Activated CD8-positive, alpha-beta memory T cell treated with anti-CD3 and anti-CD28 coated beads for 4 hours (primary cell): ENCODE measurements at places on chromosomes 7 and 10.

GRCh38 chr10:69088801-69089501 lies 1.0 kb downstream of the SRGN start:
- DNase-seq = peak; percentile 33

DNA sequence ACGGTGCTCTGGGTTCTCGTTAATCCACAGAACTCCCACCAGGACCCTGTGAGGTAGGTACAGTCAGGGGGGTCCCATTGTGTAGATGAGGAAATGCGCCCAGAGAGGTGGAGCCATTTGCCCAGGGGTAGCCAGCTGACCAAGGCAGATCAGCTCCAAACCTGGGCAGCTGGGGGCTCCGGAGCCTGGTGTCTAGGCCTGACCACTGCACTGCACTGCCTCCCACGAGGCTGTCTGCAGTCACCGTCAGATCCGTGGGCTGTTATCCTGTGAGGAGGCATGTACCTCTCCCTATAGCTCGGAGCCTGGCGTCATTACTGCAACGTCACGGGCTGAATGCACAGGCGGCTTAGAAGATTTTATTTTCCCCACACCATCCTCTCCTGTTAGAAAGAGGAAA lies 411.8 kb upstream of the FOXK1 start:
- no peak for DNase-seq

GRCh38 chr7:79593866-79594301 lies 140.4 kb upstream of the MAGI2 start:
- DNase-seq = no peak

DNA sequence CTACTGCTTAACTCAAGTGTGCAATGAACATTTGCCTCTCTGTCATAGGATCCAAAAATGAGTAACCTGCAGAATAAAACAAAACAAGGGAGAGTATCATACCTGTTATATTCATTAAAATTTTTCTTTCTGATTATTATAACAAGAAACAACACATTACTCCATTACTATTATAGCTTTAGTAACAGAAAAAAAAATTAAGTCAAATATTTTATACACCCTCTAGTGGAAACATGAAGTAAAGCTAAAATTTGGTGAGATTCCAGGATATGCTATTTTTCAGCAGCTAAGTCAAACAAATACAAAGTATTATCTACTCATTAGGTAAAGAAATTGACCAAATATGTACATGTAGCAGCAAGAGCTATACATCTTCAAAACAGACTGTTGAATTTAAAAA lies 56.3 kb downstream of the PDZD8 start:
- DNase-seq = no peak

- DNase-seq = no peak
These were observed 26.1 kb downstream of the NOM1 start for GRCh38 chr7:156975620-156976019.

DNA sequence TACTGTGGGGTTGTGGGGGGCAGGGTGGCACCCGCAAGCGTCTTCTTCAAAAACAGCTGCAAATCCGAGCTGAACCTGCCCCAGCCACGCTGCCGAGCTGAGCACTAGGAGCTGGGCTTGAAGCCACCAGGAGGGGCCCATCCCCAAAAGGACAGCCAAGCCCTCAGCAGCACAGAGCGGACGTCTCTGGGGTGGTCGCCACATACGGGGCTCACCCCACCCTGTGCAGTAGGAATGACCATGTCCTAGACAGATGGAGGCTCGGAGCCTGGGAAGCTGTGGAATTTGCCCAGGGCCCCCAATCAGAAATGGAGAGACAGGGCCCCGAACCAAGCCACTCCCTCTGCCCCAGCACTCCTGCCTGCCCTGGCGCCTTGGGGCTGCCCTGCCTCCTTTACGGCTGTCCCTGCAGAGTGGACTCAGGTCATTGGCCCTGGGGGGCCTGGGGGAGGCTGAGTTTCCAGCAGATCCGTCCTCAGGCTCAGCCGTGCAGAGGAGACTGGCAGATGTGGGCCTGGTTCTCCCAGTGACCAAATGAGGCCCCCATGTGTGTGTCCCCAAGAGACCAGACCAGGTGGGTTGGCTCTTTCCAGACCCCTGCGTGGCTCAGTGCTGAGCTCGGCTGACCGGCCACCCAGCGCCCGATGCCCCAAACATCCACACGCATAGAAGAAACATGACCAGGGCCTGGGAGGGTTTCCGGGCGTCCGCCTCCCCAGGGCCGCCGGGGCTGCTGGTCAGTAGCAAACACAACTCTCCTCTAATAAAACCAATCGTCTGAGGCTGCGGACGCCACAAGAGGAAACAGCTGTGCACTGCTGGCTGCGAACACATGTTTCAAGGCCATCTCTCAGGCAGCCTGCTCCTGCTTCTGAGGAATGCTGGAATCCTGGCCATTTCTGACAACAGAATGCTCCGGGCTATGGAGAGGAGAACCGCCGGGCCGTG lies 54.9 kb downstream of the PDGFA start:
- DNase-seq = no peak

GRCh38 chr7:25770235-25770634 lies 381.8 kb upstream of the NFE2L3 start:
- no peak for DNase-seq

- DNase-seq = no peak
These were observed 69.6 kb upstream of the LEP start for GRCh38 chr7:128171342-128171918.

- DNase-seq = no peak
These were observed 12.6 kb downstream of the DHX32 start for GRCh38 chr10:125868372-125868975.

DNA sequence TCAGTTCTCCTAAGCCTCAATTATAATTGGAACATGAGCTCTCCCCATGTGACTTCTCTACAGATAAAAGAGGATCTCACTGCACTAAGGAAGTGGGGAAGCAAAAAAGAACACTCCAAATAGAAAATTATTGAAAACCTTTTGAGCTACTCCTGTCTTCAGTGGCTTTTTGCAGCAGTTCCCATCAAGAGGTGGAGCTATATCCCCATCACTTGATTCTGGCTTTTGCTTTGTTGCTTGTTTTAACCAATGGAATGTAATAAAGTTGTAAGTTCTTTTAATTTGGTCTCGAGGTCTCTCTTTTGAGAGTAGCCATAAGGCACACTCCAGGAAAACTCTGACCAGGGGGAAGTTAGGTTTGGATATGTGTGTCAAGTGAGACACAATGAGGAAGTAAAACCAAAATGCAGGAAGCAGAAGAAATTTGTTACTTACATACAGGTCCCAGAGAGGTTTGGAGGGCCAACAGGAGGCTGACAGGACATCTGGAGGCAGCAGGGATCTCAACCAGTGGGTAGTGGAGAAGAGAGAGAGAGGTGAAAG lies 569.4 kb downstream of the HTR7 start:
- no peak for DNase-seq

DNA sequence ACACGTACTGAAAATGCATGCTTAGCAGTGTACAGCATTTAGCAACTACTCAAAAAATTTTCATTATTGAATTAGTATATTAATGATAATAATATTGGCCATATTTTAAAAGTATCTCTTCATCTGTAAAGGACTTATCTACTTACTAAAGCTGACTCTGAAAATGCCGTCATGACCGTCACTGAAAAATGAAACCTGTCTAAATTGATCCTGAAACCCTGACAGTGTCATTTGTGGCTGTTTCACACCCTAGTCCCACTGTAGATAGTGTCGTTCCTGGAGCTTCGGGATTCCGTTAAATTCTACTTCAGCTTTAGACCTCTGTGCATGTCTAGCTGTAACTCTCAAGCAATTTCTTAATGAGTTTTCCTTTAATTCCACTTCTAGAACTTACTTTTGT lies 35.8 kb upstream of the EZH2 start:
- no peak for DNase-seq

DNA sequence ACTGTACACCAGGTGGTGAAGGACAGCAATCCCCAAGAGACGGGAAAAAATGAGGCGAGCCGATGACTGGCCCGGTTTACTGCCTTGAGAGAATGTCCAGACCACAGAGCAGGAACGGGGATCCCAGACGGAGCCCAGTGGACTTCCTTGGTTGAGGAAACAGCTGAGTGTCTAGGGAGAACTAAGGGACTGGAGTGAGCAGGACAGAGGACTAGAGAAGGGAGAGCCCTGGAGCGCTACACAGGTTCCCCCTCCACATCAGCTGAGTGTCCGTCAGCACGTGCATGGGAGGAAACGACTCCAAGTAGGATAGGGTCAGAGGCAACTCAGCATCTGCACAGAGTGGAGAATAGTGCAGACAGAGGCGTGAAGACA lies 7.1 kb upstream of the WDR86 start:
- no peak for DNase-seq

GRCh38 chr10:128854204-128854603 lies 612.8 kb upstream of the MGMT start:
- no peak for DNase-seq

DNA sequence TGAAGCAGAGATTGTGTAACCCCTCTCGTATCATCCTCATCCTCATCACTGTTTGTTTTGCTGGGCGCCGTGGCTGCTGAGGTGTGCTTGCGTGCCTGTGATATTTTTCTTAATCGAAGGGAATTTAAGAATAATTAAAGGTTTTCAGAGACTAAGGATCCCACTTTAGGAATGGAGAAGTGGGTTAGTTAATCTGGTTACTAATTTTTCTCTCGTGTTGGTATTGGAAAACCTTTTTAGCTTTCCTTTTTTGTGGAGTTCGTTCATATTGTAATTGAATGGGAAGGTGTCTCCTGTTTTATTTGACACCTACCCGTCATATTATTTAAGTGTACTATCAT lies 1.3 kb downstream of the UBN2 start:
- no peak for DNase-seq

DNA sequence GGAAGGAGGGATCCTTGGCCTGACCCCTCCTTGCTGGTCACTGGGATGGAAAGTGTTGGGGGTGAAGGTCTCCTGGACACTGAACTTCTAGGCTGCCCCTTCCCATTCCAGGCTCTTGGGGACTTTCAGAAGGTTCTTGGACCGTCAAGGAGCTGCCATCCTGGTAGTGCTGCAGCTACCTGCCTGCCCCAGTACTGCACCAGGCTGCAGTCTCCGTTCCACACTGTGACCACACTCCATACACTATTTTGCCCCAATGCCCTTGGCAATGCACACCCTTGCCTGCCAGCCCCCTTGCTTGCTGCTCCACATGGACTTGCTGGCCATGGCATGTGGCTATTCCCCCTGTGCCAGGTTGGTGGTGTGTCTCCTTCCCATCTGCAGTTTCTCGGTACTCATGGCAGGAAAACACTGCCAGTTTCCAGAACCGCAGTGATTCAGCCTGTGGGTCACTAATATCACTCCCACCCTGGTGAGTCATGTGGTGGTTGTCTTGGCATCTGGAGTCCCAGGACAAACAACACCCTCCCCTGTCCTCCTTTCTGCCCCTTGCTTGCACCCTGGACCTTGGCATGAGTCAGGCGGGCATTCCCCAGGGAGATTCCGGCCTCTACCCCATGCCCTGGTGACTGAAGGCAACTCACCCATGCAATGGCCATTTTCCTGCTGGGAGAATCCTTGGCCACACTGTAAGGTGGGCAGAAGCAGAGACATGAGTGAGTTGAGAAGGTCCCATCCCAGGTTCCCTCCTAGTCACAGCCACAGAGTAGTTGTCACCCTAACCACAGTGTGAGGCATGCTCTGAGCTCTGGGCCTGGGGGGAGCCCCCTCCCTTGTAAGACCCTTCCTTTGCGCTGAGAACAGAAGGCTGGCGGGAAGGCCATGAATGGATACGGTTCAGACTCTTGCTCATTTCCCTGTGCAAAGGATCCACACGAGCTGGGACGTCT lies 32.8 kb downstream of the GOLGA7B start:
- DNase-seq = no peak

GRCh38 chr10:29630205-29631048 lies 4.3 kb downstream of the SVIL start:
- DNase-seq = no peak

GRCh38 chr10:30728127-30728526 lies 98.6 kb upstream of the LYZL2 start:
- no peak for DNase-seq

DNA sequence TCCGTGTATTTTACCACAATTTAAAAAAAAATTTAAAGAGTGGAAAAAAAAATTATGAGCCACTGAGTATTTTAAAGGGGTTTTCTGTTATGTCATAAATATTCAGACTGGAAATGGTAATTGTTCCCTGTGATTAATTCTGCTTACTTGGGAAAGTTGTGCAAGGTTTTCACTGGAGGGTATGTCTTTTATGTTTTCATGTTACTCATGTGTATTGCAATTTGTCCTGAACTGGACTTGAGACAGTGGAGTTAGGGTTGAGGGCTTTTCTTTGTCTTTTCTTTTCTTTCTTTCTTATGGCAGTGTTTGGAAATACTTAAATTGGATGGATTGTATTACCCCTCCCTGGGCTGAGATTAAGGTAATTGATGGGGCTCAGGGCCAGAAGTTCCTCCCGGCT lies 257.7 kb downstream of the BAMBI start:
- no peak for DNase-seq

DNA sequence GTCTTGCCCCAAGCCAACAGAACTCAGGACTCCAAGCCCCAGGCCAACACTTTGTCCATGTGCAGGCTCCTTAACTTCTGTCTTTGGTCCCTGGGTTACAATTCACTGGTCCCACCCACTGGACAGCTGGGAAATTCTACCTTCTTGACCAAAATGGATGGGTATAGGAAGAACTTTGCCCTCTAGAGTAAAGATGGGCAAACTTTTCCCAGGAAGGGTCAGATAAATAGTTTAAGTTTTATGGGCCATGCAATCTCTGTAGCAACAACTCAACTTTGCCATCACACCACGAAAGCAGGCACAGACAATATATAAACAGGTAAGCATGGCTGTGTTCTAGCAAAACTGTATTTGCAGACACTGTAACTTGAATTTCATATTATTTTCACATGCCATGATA lies 147.1 kb downstream of the PLXNA4 start:
- no peak for DNase-seq

DNA sequence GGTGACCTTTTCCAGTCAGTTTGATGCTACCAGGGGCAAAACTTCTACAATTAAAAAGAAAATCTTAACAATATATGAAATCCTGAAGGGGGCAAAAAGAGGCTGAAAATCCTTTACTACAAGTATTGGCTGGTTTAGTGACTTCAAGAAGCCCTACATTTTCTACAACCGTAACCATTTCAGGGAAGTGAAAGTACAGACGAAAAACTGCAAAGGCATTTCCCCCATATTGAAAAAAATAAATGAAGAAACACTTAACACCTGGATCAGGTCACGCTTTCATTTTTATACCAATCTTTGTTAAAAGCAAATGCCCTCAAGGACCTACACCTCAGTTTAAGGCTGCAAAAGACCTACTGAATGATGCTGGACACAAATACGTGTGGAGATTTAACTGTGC lies 38.6 kb downstream of the IL6 start:
- DNase-seq = no peak

DNA sequence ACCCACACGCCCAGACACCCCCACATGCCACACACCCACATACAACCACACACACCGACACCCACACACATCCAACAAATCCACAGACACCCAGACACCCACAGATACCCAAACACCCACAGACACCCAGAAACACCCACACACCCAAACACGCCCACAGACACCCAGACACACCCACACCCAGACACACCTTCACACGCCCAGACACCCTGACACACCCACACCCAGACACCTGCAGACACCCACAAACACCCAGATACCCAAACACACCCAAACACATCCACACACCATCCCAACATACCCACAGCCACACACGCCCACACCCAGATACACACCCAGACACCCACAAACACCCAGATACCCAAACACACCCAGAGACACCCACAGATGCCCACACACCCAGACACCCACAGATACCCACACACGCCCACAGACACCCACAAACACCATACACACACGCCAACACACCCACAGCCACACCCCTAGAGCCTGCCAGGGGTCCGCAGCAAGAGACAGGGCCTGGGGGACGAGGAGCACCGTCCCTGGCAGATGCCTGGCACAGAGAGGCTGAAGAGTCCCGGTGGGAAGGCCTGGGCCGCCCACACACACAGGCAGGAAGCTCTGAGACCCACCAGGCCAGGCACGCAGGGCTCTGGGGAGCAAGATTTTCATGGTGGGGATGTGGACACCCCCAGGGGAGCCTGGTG lies 28.5 kb downstream of the CYP2W1 start:
- DNase-seq = no peak
